ELR (cell line): ENCODE measurements at places on chromosomes 2 and 18.
A peak's percentile ranks its signal among the peaks of the same experiment; 100 is the strongest.

GRCh38 chr18:78777992-78778391 is 201.6 kb upstream of the SALL3 start:
- no peak for DNase-seq

- no peak for DNase-seq
Observed at GRCh38 chr2:66541646-66542045, 106.7 kb downstream of the MEIS1 start.

DNA sequence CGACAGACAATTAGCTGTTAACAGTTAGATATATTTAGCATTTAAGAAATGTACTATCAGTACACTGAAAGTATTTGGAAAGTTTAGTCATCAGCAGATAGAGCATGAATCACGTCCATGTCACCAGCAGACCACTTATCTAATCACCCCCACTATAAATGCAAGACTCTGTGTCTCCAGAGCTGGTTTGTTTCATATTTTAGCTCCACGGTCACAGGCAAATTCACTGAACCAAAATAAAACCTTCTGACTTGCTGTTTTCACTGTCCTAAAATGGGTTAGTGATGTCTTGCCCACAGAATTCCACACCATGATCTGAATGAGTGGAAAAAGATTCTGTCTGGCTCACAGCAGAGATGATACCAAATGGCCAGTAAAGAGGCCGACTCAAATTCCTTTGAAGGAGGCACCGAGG is 64.9 kb downstream of the CDH2 start:
- peak; percentile 88 for DNase-seq

GRCh38 chr2:172050479-172051125 is 34.7 kb upstream of the DLX1 start:
- no peak for DNase-seq

DNA sequence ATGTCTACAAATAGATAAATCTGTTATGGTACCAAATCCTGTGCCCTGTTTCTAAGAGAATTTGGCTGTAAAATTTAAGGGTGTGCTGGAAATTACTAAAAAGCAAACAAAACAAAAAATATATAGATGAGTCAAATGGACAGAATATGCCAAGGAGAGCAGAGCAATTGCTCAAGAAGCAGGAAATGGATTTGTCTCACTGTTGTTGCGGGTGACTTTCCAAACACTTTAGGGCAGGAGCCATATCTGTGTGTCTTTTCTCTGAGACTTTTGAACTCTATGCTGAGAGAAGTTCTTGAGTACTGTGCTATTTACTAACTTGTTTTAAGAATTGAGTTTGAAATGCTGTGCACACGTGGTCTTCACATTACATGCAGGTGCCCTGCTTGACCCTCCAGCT is 221.7 kb downstream of the PHLPP1 start:
- DNase-seq, result peak; percentile 49

- DNase-seq, result no peak
Observed at GRCh38 chr18:78753240-78753639, 226.4 kb upstream of the SALL3 start.

DNA sequence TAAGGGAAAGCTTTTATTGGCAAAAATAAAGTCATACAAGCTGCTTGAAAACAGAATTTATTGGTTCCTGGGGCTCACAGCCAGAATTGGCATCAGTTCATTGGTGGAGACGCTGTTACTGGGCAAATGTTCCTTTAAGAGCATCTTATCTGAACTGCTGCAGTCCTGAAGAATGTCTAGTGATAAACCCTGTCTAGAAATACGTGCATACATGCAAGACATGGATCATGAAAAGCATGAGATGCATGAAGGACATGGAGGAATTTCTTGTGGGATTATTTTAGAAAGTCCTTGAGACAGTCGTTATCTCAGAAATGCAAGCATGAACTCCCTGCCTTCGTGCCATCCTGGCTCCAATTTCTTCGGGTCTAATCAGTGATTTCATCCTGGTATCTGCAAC is 32.5 kb upstream of the FHOD3 start:
- no peak for DNase-seq

GRCh38 chr2:102138331-102138730 is 4.2 kb upstream of the IL1R1 start:
- DNase-seq, result no peak

- DNase-seq, result peak; percentile 88
Observed at GRCh38 chr2:147711031-147711430, 133.8 kb upstream of the ACVR2A start.

- DNase-seq, result no peak
Observed at GRCh38 chr18:26893996-26894395, 28.5 kb upstream of the AQP4 start.

DNA sequence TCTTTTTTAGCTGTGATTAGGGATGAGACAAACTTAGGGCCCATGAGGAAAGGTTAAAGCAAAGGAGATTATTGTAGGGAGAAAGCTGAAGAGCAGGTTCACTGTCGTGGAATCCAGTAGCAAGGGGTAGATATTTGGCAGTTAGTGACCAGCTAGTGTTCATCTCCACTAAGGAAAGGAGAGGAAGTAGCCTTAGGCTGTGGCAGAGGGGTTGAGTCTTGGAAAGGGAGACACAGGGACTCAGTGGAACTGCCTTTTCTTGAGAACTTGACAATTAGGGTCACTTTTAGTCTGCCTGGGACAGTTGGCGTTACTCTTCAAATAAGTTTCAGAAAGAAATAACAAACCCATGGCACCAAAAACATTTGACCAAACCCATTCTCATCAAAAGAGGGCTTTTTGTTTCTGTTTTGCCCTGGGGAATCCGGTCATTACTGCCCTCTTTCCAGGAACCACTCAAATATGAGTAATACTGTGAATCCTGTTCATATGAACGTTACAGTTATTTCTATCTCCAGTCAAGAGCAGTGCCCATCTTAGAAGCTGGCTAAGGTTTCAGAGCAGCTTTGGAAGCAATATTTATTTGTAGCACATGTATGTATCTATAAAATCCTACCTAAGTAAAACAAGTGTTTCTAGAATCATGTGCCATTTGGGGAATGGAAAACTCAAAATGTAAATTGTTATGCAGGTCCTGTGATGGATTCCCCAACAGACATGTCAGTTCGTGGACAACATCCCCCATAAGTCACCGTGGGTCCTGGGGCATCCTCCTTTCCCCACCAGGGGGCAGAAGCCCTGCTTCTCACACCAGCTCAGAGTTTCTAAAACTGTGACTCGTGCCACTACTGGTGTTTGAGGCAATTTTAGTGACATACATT is 77.3 kb upstream of the PHLPP1 start:
- peak; percentile 32 for DNase-seq

- DNase-seq, result no peak
Observed at GRCh38 chr2:66526180-66526579, 91.3 kb downstream of the MEIS1 start.

DNA sequence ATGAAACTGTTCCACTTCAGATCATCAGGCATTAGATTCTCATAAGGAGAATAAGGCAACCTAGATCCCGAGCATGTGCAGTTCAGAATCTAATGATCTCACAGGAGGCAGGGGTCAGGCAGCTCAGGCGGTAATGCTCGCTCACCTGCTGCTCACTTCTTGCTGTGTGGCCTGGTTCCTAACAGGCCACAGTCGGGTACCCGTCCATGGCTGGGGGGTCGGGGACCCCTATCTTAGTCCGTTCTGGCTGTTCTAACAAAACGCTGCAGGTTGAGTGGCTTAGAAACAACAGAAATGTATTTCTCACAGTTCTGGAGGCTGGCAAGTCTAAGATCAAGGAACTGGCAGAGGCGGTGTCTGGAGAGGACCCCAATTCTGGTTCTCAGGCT is 79.2 kb downstream of the ASB1 start:
- DNase-seq, result no peak

DNA sequence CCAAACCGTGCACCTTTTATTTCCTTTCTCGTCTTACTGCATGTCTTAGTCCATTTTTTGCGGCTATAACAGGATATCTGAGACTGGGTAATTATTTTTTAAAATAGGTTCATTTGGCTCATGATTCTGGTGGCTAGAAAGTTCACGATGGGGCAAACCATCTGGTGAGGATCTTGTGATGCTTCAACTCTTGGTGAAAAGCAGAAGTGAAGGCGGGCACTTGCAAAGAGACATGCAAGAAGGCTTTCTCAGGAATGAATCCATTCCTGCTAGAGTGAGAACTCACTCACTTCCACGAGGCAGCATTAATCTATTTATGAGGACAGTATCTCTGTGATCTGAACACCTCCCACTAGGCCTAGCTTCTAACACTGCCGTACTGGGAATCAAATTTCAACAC is 327.1 kb upstream of the RBMS1 start:
- DNase-seq, result no peak

DNA sequence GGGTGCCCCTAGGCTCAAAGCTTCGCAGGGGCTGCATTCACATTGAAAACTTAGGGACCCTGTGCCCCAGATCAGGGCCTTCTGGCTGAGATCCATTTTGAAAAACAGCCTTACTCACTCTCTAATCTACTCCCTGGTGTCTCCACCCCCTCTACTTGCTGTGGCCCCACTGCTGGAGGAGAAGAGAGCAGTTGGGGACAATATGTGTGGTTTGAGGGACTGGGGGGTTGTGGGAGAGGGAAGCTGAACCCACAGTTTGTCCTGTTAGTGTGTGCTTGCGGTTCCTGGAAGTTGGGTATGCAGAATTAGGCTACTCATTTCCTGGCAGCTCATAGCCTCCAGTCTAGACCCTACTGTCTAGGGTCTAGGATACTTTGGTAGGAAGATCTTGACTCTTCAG is 211.4 kb downstream of the PRKCE start:
- no peak for DNase-seq

DNA sequence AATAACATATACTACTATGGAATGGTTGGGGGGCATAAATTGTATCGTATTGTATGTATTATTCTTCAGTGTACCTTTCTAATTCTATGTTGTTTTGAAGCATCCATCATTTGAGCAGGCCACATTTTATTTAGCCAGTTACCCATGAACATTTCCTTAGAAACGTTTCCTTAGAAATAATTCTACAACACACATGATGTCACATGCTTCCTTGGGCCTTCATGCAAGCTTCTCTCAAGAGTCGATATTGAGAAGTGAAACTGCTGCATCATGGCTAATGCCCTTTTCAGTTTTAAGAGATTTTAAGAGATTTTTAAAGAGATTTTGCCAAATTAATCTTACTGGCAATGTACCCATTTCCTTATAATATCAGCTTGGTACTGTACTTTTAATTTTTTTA is 63.9 kb downstream of the ALPK2 start:
- no peak for DNase-seq

- no peak for DNase-seq
Observed at GRCh38 chr2:239313776-239314175, 87.0 kb downstream of the HDAC4 start.

GRCh38 chr18:21943456-21943855 is 202.9 kb downstream of the MIB1 start:
- DNase-seq, result no peak

DNA sequence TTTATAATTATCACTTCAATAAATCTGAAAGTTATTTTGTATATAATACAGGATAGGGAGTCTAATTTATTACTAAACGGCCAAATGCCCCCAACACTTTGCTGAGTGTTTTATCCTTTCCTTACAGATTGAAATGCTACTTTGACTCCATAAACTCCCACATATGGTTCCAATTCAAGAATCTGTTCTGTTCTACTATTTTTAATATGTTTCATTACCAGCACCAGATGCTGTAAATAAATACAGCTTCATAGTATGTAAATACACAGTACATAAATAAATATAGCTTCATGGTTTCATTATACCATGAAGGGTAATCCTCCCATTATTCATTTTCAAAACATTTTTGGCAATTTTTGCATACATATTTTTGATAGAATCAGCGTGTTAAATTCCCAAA is 34.0 kb upstream of the MREG start:
- DNase-seq, result no peak

GRCh38 chr2:20198001-20198400 is 26.9 kb downstream of the SDC1 start:
- no peak for DNase-seq

DNA sequence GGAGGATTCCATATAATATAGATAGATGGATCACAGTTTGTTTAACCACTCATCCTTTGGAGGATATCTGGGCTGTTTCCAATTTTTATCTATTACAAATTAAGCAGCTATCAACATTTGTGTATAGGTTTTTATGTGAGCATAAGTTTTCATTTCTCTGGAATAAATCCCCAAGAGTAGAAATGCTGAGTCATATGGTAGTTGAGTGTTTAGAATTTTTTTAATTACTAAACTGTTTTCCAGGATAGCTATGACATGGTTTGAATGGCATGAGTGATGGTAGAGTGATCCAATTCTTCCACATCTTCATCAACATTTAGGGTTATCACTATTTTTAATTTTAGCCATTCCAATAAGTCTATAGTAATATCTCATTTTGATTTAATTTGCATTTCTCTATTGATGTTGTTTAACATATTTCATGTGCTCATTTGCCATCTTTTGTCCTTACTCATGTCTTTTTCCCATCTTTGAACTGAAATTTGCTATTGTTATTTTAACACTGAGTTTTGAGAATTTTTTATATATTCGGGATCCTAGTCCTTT is 31.4 kb downstream of the ABCB11 start:
- DNase-seq, result peak; percentile 39

GRCh38 chr18:74286106-74286855 is 5.5 kb downstream of the CYB5A start:
- DNase-seq, result peak; percentile 12

DNA sequence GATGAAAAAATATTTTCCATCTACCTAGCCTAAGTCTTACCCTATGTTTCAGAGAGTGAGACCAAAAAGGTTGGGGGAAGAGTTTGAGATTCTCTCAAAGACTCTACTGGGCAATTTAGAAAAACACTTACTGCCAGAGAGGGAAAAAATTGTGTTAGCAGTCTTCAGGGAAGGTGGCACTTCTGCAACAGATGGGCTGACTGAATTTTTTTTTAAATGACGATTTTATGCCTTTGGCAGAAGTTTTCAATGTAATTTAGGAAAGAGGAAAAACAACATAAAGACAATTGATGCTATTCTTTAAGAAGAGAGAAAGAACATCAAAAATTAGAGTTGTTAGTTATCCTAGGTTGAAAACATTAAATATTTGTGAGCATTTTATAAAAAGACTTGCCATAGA is 1894.5 kb upstream of the PIK3C3 start:
- DNase-seq, result no peak

- DNase-seq, result peak; percentile 97
Observed at GRCh38 chr18:9643549-9643948, 29.2 kb upstream of the PPP4R1 start.

- DNase-seq, result peak; percentile 72
Observed at GRCh38 chr2:88159955-88160415, 10.2 kb upstream of the THNSL2 start.

DNA sequence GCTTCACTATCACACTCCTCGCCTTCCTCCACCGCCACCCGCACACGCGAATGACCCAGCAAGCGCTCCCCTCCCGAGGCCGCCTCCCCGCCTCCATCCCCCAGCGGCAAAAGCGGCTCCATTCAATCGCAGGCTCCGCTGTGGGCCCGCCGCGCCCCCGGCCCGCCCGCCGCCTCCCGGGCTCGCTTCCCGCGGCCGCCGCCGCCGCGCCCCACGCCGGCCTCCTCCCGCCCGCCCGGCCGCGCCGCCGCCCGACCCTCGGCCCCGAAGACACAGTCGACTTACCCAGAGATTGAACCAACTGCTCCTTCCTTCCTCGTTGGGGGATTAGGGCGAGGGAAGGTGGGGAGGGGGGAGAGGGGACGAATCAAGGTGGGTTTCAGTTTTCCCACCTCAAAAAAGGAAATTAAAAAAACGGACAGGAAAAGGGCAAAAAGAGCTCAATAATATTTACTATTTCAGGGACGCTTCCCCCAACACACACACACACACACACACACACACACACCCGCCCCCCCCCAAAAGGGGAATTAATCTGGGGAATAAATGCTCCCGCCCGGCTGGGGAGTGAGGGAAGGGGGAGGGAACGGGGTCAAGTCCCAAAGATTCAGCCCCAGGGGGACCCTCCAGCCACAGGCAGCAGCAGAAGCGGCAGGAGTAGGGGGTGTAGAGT is 743 bp downstream of the XPO1 start:
- peak; percentile 37 for DNase-seq
